ENCODE measurements at places on chromosomes 5 and 9.

GRCh38 chr9:110655754-110656641, 12.6 kb upstream of the MUSK start:
- peak; percentile 53 for DNase-seq

- DNase-seq: no peak
Observed at GRCh38 chr9:131116281-131117120, 8.9 kb upstream of the NUP214 start.

GRCh38 chr5:161713042-161713441, 27.5 kb downstream of the GABRA6 start:
- no peak for DNase-seq

GRCh38 chr5:15690611-15691010, 190.6 kb downstream of the FBXL7 start:
- DNase-seq: peak; percentile 30

DNA sequence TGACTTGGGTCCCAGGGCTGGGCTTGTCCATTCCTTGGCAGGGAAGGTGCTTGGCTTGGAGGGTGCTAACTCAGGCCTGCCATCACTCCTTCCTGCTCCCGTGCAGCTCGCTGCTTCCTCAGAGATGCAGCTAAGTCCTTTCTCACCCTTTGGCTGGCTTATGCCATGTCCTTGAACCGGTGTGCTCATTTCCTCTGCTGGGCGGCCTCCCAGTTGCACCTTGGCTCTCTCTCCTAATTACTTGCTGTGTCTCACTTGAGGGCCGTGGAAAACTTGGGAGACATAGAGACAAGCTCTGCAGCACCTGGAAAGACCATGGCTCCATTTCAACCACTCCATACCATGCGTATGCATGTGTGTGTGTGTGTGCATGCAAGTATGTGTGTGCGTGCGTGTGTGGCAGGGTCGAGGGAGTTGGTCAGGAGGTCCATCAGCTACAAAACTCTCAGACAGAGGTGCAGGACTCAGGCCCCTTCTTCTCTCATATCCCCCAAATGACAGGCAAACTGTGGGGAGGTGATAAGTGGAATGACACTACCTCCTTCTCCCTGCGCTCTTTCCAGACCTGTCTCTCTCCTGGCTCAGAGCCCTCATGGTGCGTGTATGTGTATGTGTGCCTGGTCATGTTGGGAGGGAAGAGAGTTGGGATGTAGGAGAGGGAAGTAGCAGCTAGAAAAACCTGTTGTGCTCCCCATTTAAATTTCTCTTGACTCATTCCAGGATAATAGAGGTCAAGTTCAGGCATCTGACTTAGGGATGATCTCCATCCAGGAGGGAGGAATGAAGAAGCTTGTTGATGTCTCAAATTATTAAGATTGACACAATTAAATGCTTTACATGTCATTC, 17.6 kb upstream of the MTMR12 start:
- no peak for DNase-seq

DNA sequence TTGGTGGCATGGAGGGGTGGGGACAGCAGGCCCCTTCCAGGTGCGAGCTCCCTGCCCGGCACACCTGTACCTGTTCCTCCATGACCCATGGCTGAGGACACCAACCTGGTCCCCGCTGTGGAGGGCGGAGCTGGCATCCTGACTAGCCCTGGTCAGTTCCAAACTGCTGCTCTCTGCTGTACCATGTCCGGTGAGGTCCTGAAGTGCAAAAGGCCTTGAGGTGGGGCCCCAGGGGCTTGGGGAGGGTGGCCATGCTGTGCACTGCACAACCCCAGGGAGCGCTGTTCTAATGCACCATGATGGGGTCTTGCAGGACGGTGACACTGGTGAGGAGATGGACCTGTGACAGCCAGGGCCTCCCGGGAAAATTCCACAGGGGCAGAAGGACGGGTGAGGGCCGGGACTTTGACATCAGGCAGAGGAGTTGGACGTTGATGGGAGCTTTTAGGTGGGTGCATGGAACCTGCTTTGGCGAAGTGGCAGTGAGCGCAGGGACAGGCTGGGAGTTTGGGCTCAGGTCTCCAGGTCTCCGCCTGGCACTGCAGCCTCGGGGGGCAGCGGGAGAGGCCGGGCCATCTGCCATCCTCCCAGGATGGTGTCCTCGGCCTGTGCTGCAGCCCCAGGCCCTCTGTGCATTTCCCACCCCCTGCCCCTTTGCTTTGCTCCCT, 38.9 kb downstream of the COL5A1 start:
- no peak for DNase-seq

DNA sequence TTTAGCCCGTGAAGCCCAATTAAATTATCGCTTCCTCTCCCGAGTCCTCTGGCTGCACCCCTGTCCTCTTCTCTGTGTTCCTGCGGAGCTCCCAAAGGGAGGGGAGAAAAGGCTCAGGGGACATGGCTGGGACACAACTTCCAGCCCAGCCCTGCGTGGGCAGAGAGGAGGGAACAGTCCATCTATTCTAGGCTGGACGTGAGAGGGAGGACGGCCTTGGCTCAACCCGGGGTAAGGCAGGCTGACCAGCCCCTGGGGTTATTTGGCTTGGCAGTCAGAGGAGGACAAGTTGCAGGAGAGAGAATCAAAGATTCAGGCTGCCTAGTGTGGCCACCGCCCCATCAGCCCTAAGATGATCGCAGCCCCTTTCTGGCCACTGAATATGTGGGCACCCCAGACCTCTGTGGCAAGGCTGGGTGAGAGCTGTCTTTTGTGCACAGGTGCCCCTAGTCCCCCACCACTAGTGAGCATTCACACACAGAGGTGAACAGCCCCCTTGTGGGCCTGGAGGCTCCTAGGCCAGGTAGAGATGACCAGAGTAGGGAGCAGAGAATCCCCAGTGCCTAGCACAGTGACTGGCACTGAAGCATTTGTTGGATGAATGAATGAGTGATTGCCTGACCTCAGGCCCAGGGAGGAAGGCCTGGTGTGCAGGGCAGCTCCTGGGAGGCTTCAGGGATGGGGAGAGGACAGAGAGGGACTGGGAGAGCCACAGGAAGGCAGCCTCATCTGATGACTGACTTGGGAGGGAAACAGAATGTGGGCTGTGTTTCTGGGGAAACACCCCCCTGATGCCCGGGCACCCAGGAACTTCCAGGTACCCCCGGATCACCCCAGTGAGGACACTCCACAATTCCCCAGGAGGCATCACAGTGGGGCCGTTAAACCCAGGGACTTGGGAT, 133.9 kb downstream of the C9orf50 start:
- DNase-seq: peak; percentile 68

- no peak for DNase-seq
Observed at GRCh38 chr9:137275588-137276472, 1.7 kb upstream of the TOR4A start.

- DNase-seq: peak; percentile 67
Observed at GRCh38 chr9:109600142-109600541, 102.0 kb upstream of the PTPN3 start.

GRCh38 chr9:136289651-136290507, 14.0 kb downstream of the CCDC187 start:
- DNase-seq: no peak

GRCh38 chr9:81682797-81683196, 6.5 kb downstream of the TLE1 start:
- DNase-seq: no peak

DNA sequence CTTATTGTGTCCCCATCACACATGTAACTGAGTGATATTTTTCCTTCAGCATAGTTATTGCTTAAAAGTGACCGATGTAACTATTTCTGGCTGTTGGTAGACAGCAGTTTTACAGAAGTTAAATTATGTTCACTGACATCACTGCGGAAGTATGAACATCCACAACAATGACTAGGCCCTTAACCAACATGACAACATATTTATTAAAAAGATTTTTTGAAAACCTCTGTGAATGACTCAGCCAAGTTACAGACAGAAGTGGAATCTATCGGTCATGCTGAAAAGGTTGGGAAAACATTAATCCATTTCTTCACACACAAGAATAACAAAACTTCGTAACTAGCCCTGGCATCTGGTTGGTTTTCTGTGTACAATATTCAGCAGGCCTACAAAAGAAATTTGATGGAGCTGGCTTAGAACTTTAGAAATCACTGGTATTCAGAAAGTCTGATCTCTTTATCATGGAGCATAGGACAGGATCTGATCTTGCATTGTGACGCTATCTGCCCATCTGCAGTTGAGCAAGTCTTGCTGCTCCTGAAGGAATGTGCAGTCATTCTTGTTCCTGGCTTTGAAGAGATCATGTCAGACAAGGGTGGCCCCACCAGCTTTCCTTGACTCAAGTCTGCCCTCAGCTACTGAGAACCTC, 6.5 kb downstream of the GLIS3 start:
- peak; percentile 70 for DNase-seq

DNA sequence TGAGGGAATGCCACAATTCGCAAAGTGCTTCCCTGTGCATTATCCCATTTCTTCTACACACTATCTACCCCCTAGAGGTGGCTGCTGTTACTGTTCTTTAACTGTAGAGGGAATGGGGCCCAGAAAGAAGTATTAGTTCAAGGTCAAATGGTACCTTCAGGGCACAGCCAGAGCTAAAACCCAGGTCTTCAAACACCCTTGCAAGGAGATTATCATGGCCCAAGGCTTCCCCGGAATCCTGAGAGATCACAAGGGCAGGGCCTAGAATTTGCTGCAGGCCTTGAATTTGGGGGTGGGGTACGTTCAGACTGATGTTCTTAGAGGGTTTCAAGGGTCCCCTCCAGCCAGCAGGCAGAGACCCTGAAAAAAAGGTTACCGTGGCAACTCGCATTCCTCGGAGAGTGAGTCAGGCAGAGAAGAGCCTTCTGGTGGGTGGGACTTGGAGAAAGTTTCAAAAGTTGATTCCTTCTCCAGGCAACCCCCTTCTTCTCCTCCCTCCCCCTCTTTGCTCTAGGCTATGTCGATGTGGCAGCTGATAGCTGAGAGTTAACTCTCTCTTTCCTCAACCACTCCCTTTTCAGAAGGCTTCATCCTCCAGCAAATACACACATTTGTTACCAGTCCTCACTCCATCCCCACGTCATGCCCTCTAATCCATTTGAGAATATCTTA, 1.9 kb downstream of the SPARC start:
- peak; percentile 74 for DNase-seq

DNA sequence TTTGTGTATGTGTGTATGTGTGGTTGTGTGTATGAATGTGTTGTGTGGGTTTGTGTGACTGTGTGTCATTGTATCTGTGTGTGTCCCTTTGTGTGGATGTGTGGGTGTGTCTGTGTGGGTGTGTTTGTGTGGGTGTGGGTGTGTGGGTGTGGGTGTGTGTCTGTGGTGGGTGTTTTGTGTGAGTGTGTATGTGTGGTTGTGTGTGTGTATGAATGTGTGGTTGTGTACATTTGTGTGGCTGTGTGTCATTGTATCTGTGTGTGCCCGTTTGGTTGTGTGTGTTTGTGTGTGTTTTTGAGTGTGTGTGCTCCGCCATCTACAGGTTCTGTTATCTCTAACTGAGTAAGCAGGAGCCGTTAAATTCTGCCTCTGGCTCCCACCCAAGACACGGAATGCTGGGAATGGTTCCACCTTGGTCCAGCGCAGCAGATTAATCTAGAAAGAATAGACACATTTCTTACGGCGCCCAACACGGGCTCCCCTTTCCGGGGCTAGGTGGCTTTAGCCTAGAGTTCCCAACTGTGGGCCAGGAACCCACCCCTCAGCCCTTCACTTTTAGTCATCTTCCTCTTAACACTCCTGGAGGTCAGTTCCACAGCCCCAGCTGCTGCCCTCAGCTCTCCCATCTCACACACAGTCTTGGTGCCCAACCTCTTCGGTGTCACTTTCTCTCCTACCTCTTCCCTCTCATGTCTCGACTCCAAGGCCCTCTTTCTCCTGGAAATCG, 197.1 kb downstream of the TTLL11 start:
- DNase-seq: no peak
